ENCODE measurements at places on chromosomes 2 and 18.

DNA sequence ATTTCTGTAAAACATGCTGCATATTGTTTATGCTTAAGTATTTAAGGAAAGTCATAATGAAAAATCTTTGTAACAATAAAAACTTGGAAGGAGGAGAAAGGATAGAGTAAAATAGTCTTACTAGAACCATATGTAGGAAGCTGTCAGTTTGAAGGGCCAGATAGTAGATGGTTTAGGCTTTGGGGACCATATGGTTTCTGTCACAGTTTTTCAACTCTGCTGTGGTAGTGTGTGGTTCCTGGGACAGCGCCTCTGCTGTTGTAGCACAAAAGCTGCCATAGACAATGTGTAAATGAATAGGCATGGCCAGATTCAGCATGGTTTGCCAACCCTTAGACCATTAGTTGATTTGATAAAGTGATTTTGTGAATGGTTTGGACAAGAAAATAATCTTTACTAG, 75.5 kb downstream of the SLC39A10 start:
- no peak for DNase-seq

DNA sequence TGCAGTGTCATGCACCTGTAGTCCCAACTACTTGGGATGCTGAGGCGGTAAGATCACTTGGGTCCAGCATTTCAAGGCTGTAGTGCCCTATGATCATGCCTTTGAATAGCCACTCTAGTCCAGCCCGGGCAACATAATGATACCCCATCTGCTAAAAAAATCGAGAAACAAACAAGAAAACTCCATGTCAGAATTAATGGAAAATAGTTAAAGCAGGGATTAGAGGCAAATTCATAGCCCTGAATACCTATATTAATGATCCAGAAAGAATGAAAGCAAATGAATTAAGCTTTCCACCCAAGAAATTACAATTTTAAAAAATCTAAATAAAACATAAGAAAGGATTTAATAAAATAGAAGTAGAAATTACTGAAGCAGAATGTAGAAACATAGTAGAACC, 143.0 kb downstream of the MYO3B start:
- no peak for DNase-seq

DNA sequence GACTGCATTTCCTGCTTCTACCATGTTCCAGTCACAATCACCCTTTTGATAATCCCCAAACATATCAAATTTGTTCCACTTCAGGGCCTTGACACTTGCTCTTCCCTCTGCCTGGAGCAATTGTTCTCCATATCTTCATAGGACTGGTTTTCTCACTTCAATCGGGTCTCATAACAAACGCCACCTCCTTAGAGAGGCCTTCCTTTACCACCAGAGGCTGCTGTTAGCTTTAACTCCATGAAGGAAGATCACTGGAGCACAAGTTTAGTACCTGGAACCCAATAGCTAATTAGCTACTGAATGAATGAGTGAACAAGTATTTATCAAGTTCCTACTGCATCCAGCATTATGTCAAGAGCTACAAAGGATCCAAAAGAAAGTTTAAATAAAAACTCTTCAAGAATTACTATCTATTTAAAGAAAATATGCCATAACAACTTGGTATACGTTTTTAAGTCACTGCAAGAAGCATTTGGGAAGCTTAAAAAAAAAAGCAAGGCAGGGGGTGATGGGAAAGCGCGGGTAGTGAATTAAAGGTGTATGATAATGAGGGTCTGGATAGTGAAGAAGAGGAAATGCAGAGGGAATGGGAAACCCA, 58.8 kb downstream of the BAZ2B start:
- no peak for DNase-seq

DNA sequence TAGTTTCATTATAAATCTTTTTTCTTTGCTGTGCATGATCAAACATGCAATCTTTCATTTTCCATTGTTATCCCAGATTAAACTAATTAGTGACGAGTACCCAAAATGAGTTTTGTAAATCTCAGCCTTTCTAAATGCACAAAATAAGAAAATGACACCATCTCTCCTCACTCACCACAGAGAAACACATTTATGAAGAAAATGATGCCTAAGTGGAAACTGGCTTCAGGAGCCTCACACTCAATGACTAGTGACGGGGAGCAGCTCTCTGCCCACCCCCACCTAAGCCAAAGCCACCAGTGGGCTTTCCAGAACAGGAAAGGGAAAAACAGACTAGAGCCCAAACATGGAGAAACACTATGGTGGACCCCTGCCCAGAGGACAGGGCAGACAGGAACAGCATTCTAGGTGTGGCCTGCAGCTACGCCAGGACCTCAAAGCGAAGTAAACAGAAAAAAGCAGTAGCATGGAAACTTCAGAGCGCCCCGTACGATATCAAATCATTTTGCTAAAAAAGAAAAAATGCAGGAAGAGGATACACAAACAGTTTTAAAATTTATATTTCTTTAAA, 113.5 kb downstream of the RBMS1 start:
- no peak for DNase-seq

- DNase-seq: no peak
Measured at GRCh38 chr2:29066997-29067605, 7.2 kb downstream of the PCARE start.

DNA sequence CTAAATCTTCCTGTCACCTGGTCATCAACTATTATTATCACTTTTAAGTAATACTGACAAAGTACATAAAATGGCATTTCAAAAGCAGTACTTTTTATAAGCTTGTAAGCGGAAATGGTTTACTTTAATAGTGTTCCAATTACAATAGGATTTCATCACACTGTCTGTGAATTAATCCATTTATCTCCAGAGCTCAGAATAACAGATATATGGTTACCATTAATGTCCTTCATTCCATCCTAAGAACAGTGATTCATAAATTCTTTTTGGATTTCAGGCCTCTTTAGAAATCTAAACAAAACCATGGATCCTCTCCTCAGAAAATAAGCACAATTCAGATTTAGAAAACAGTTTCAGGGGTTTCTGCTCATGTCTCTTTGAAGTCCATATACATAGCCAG, 68.4 kb downstream of the PID1 start:
- DNase-seq: no peak

GRCh38 chr2:40208463-40208862, 243.4 kb downstream of the SLC8A1 start:
- peak; percentile 69 for DNase-seq

GRCh38 chr2:191995285-191995684, 148.4 kb upstream of the CAVIN2 start:
- DNase-seq: no peak

DNA sequence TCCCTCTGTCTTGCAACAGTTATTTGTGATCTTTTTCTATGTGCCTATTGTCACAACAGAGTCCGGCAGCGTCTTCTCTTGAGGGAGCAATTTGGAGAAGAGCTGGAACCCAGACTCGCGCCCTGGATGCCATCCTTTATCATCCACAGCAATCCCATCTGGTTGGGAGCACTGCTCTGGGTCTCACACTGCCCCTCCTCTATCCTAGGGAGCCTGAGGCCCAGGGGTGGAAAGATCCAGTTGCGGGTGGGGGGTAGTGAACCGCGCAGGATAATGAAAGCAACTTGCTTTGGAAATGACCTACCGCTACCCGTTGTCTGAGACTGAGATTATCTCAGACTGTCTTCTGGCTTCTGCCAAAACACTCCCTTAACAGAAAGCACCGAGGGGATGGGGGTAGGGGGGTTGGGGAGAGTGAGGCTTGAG, 713 bp downstream of the WBP1 start:
- DNase-seq: no peak

- no peak for DNase-seq
Measured at GRCh38 chr18:48872234-48873145, 78.3 kb downstream of the SMAD7 start.
